NCI-H1105 treated with DMSO at 0.1 percent for 48 hours (cell line): ENCODE measurements at places on chromosomes 1 and 21.

GRCh38 chr1:221381910-221382623, 359.8 kb downstream of the DUSP10 start:
- DNase-seq: no peak

DNA sequence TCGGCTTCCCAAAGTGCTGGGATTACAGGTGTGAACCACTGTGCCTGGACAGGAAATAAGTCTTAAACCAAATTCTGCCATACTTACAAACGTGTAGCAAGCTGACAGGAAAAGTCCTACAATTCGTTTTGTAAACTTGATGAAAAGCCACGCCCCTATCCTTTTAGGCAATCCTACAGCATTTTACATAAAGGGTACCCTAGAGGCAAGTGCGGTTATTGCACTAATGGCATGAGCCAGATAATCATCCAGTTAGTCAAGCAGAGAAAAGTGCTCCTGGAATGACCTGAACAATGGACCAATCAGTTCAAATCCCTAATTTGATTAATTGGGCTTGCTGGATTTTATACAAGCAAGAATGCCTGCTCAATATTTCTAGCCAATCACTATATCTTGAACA, 338.2 kb downstream of the KIF26B start:
- no peak for DNase-seq

DNA sequence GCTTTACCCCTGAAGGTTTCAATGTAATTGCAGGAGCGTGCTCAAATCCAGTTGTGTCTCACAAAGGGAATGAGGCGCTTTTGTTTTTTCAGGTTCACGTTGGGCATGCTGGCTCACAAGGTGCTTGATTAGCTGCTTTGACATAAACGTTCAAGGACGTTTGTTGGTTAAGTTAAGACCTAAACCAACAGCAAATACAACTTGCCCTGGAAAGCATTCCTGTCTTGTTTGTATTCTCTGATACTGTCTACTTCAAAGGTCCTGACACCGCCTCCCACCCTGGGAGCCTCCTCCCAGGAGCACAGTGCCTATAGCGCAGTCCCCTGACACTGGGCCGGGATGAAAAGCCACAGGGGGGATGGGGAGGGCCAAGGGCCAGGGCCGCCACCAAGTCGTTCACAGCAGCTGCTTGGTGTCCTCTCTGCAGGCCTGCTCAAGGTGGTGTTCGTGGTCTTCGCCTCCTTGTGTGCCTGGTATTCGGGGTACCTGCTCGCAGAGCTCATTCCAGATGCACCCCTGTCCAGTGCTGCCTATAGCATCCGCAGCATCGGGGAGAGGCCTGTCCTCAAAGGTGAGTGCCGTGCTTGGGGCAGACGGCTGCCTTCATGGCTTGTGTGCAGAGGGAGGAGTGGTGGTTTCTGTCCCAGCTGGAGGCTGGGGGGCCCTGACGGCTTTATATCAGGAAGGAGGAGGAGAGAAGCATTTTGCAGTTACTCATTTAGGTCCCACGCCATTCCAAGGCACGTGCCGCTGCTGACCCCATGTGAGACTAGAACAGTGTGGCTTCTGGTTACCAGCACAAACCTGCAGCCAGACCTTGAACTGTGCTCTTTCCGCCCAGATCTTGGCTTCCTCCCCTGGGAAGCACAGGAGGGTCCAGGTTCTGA, 6.1 kb downstream of the FAM3B start:
- no peak for DNase-seq

DNA sequence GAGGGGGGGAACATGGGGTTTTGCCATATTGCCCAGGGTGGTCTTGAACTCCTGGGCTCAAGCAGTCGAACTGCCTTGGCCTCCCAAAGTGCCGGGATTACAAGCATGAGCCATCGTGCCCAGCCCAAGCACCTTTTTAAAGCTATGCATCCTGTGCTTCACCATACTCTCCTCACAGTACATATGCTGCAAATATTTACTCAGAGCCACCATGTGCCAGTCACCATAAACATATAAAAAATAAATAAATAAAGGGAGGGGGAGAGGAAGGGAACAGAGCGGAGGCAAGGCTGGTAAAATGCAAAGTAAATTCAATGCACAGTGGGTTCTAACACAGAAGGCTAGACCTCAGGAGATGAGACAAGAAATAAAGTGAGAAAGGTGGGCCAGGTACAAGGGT, 64.7 kb downstream of the CAPZB start:
- no peak for DNase-seq

DNA sequence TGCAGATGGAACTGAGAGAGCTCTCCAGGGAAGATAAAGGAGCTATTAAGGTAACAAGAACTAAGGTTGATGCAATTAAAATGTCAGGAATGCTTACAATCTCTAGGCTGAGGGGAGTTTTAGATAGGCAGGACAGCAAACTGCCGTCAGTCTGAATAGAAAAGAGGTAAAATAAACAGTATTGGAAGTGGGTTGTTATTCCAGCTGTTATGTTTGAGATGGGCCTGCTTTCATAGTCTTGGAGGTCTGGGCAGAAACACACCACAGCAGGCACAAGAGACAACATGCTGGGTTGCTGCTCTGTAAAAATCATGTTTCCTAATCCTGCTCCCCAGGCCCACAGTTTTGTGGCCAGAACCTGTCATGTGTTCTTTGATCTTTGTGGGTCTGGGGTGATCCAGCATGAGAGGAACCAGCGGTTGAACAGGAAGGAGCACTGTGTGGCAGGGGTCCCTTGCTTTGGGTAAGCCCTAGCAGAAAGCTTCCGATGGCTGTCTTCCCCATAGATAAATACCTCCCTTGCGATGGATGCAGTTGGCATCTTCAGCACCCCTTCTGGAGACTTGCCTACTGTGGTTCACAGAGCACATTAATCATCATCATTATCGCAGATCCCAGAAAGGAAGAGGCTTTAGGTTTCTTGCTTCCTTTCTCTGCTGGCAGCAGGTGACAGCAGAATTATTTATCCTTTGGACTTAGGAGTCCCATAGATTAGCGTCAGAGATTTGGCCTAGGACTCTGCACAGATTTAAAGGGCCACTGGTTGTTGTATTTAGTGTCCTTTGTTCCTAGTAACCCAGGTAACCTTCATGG, 97.1 kb downstream of the AK5 start:
- no peak for DNase-seq

DNA sequence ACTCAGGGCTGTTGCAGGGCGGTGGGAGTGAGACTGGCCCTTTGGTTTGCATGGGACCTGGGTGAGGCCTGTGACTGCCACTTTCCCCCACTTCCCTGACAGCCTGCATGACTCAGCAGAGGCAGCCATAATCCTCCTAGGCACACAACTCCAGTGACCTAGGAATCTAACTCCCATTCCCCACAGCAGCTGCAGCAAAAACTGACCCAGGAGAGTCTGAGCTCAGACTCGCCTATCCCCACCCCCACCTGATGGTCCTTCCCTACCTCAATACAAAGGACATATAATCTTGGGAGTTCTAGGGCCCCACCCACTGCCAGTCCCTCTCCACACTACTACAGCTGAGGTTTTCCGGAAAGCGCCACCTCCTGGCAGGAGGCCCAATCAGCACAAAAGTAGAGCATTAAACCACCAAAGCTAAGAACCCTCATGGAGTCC, 26.7 kb downstream of the NDC1 start:
- no peak for DNase-seq

DNA sequence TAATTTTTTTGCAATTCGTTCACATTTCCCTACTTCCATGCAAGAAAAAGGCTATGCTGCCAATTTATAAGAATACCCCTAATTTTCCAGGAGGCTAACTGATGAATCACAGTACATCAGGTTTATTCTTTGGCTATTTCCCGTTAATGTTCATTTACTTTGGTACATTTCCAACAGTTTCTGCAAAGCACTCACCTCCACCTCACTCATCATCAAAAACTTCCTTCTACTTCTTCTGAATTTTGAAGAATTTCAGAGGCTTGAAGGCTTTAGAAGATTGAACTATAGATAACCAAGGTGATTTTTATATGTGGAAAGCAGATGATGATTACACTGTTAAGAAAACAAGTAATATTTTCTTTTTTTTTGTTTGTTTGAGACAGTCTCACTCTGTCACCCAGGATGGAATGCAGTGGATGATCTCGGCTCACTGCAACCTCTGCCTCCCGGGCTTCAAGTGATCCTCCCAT, 60.5 kb upstream of the HP1BP3 start:
- no peak for DNase-seq

DNA sequence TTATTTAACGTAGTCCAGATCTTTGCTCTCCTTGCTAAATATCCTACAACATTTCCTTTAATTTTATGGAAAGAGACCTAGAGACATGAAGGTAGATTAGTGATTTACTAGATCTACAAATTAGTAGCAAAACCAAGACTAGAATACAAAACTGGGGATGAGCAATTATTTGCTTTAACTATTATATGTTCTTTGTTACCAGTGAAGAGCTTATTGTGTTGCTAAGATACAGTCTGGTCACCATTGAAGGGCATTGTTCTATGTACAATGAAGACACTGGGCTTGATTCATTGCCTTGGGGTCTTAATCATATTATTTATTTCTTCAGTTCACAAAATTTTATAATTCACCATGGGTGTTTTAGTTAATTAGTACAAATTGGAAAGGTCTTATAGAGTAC, 88.3 kb downstream of the S1PR1 start:
- DNase-seq: no peak

GRCh38 chr1:75615613-75616435, 4.9 kb upstream of the SLC44A5 start:
- peak; percentile 59 for DNase-seq
